ENCODE measurements at places on chromosomes 3 and 15.

DNA sequence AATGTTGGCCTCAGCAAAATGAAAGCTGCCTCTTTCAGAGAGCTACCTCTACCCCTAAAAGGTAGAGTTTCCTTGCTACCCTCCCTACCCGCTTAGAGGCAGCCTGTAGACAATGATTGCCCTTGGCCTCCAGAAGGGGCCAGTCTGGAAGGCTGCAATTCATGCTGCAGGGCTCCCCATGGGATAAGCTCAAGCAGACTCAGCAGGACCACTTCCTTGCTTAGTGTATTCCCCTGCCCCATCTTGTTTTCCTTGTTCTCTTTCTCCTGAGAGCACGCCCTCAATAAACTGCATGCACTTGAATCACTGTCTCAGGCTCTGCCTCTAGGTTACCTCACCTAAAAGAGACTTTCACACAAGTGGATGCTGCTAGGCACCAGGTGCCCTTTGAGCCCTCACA is 134.0 kb upstream of the CTNNB1 start:
- no peak for DNase-seq

GRCh38 chr3:184227481-184227935 is 1.9 kb upstream of the VWA5B2 start:
- DNase-seq: no peak

- no peak for DNase-seq
Measured at GRCh38 chr3:162992741-162993140, 1496.1 kb downstream of the OTOL1 start.

DNA sequence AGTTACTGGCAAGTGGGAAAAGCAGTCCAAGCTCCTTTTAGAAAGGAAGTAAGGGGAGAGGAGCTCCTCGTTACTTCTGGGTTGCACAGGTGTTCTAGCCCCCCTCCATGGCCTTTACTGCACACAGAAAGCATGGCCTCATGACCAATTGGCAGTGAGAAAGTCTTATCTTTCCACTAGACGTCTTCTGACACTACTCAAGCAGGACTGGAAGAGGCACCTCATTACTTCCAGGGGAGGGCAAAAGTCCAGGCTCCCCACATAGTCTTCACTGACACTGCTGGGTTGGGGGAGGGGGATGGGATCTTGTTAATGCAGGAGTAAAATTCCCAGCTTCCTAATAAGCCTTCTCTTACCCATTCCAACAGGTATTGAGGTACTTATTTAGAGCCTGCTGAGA is 27.6 kb upstream of the TM2D3 start:
- no peak for DNase-seq

- DNase-seq: no peak
Measured at GRCh38 chr3:37982331-37982730, 8.3 kb upstream of the VILL start.

DNA sequence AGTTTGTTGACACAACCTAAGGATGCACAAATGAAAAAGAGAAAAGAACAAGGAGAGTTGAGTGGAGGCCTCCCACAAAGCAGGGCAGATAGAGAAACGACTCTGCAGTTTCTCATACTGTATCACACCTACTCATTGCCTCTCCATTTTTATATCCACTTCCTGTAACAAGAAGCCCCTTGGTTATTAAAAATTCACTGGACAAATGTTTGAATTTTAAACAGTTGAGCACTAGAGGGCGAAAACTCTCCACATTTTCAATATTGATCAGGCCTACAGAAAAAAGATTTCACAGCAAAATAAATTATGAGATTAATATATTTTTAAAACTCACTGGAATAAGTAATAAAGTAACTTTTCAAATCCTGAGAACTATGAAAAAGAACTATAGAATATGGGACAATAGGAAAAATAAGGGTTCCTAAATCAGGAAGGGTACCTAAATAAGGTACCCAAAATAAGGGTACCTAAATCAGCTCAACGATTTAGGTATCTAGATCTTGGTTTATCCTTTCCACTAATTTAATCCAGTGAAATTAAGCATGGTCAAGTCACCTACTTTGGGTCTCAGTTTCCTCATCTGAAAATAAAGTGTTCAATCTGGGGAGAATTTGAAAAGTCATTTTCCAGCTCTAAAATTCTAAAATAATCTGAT is 47.0 kb upstream of the PPIB start:
- DNase-seq: peak; percentile 25

DNA sequence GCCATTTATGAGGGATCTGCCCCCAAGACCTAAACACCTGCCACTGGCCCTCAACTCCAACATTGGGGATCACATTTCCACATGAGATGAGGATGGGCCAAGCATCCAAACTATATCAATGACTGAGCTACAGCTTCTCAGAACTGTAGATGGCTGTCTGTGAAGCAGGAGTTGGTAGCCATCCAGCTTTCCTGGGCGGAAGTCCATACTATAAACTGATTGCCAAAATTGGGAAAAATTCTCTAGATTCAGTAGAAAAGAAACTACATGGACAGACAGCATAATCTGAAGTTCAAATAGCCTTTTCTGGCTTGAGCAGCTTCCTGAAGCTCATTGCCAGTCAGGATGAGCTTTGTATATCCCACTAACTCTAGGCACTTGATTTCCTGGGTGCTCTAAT is 214.7 kb upstream of the ZBTB20 start:
- DNase-seq: no peak

GRCh38 chr15:45611305-45611704 is 23.5 kb upstream of the SQOR start:
- DNase-seq: no peak

DNA sequence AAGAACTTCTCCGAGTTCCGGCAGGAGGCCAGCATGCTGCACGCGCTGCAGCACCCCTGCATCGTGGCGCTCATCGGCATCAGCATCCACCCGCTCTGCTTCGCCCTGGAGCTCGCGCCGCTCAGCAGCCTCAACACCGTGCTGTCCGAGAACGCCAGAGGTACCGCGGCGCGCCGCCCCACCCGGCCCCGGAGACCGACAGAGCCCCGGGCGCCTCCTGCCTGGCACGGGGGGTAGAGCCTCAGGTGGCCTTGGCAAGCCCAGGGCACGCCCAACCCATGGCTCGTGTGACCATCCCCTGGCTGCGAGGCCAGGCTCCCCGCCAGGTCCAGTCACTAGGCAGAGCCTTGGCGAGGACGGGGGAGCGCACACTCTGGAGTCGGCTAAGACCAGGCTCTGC is 134.1 kb downstream of the LRRK1 start:
- DNase-seq: no peak

DNA sequence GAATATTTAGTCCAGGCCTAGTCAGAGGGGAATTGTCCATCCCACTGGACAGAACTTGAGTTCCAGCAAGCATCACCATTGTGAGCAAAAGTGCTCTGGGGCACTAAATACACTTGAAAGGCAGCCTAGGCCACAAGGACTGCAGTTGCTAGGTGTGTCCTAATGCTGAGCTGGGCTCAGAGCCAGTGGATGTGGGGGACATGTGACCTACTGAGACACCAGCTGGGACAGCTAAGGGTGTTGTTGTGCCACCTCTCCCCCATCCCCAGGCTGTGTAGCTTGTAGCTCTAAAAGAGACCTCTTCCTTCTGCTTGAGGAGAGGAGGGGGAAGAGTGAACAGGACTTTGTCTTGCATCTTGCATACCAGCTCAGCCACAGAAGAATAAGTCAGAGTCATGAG is 120.9 kb downstream of the DTWD1 start:
- DNase-seq: no peak

- no peak for DNase-seq
Measured at GRCh38 chr3:183927059-183927458, 42.4 kb upstream of the PARL start.
